ENCODE measurements at places on chromosomes 7 and 10.

GRCh38 chr10:103761075-103761920 is 94.1 kb downstream of the SH3PXD2A start:
- DNase-seq: no peak

GRCh38 chr10:59628456-59628855 is 81.2 kb downstream of the SLC16A9 start:
- DNase-seq: no peak

DNA sequence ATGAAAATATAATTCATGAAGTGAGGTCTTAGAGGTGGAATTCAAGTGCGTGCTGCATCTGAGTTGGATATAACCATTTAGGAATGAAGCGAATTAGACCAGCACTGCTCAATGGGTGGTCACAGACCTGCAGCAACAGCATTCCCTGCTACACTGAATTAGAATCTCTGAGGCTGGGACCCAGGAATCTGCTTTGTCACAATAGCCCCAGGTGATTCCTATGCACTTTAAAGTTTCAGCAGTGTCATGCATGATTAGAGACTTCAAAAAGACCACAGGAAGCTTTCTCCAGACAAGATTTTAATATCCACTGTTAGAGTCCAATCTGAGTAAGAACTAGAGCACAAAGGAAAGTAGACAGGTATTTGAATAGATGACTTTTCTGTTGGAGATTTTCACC is 352.8 kb upstream of the VSTM2A start:
- DNase-seq: no peak

- no peak for DNase-seq
These were observed 11.1 kb downstream of the KCP start for GRCh38 chr7:128899392-128899791.

DNA sequence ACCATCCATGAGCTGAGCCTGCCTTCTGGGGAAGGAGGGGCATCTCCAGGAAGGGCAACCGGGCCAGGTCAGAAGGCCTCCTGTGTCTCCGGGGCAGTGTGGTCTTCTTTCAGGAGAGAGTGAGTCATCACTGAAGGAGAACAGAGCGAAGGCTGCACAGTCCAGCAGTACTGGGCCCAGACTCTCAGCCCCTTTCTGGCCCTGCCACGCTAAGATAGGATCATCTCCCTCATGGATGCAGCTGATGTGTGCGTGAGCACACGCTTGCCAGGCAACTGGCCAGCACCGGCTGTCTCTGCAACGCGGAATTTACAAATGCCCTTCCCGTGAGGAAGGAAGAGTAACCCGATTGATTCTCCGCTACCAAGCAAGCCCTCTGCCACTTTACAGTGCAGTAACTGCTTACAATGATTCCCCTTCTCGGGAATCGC is 328.2 kb downstream of the TNS3 start:
- DNase-seq: peak; percentile 73

- DNase-seq: peak; percentile 89
These were observed 13.0 kb upstream of the WIPI2 start for GRCh38 chr7:5177060-5177459.

GRCh38 chr7:116782177-116782711 is 80.1 kb upstream of the CAPZA2 start:
- peak; percentile 73 for DNase-seq

- peak; percentile 54 for DNase-seq
These were observed 137.0 kb downstream of the ETV1 start for GRCh38 chr7:13852281-13852968.

GRCh38 chr10:25064401-25064800 is 48.0 kb downstream of the THNSL1 start:
- DNase-seq: no peak
